Fibroblast of skin of scalp (primary cell): ENCODE measurements at places on chromosomes 12 and 14.
A peak's percentile ranks its signal among the peaks of the same experiment; 100 is the strongest.

DNA sequence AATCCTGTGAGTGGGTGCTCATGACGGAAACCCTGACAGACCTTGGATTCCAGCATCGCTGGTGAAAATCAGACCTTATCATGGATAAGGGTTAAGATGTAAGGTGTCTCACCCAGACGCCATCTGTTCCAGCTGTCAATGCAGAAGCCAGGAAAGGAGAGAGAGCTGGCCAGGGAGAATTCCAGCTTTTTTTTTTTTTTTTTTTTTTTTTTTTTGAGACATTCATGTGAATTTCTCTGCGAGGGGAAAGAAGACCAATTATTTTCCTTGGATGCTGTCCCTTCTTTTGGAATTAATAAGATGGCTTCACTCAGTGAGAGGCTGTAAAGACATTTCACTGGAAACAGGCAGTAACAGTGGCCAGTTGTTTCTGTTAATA lies 1.8 kb downstream of the TRAF3 start:
- DNase-seq, result peak; percentile 38

DNA sequence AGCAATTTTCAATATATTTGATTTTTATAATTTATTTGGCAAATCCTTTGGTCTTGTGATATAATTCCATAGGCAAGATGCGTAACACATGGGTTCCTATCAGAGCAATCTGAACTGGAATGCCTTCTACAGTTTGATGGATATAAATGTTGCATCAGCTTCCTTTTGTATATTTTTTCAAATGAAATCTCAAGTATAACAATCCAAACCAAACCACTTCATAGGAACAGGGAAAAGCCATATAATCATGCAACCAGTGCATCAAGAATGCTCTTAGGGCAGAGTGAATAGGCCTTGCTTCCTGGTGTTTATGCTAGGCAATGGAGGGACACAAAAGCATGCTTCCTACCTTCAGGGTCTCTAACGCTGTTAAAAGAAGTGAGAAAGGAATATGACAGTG lies 34.5 kb downstream of the EFCAB11 start:
- DNase-seq, result peak; percentile 41

GRCh38 chr14:34536951-34537676 lies 2.4 kb downstream of the EAPP start:
- DNase-seq, result peak; percentile 56

- peak; percentile 77 for DNase-seq
These were observed 432.1 kb downstream of the CCDC91 start for GRCh38 chr12:28622406-28622805.

- DNase-seq, result no peak
These were observed 95.0 kb downstream of the MED13L start for GRCh38 chr12:116182359-116183063.

- DNase-seq, result no peak
These were observed 285.0 kb upstream of the RGS6 start for GRCh38 chr14:71647086-71647784.

GRCh38 chr14:104883681-104884361 lies 18.8 kb downstream of the CEP170B start:
- DNase-seq, result no peak

DNA sequence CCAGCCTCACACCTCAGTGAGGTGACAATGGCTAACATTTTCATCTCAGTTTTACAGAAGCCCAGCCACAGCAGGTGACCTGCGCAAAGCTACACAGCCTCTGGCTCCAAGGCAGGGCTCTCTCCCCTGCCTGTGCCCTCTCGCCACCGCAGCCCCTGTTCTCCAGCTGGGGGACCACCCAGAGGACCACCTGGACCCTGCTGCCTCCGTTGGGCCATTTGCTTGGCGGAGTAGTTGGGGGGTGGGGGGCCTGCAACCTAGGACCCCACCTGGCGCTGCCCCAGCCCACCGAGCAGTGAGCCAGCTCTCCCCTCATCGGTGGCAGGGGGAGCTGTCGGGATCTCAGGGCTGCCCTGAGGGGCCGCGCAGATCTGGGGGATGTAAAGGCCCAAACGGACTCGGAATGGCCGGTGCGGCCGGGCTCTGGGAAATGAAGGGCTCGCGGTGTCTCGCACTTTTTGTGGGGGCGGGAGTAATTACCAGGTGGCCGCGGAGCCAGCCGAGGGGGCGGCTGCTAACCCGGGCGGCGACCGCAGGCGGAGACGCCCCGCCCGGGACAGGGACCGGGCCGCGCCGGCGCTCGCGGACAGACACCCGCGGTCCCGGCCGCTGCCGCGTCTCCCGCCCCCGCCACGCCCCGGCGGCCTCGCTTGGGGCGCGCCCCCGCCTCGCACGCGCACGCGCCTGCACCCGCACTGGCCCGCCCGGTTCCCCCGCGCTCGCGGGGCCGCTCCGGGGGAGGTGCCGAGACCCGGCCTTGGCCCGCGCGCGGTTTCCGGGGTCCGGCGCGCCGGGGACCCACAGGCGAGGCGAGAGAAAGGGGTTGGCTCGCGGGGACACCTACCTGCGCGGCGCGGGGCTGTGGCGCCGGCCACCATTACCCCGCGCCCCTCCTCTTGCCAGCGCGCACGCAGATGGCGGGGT lies 8.6 kb upstream of the GPR68 start:
- no peak for DNase-seq

- DNase-seq, result no peak
These were observed 36.7 kb downstream of the RBM19 start for GRCh38 chr12:113929312-113929989.

GRCh38 chr12:44299524-44299923 lies 463.6 kb downstream of the TMEM117 start:
- no peak for DNase-seq
